ENCODE measurements at places on chromosomes 11 and 22. TPM values are rescaled to one million over a fixed set of nuclear protein-coding genes. Genes with fewer than 3 reads are reported as not detected.

GRCh38 chr11:68211546-68211945 lies 1.6 kb downstream of the KMT5B start:
- no peaks in the 10 kb centered on the region for H3K36me3 ChIP-seq
- peaks cover 3% of the 10 kb centered on the region for H3K27me3 ChIP-seq
- no peak for DNase-seq
- H3K4me1 ChIP-seq, result peaks cover 54% of the 10 kb centered on the region
- H3K27ac ChIP-seq, result peak overlapping the region; percentile 92

GRCh38 chr22:35966314-35967045 lies 62.1 kb downstream of the RBFOX2 start:
- H3K27me3 ChIP-seq, result no peaks in the 10 kb centered on the region
- DNase-seq, result no peak
- peaks cover 2% of the 10 kb centered on the region for H3K36me3 ChIP-seq
- H3K4me1 ChIP-seq, result peaks cover 54% of the 10 kb centered on the region
- no peak overlapping the region for H3K4me3 ChIP-seq

DNA sequence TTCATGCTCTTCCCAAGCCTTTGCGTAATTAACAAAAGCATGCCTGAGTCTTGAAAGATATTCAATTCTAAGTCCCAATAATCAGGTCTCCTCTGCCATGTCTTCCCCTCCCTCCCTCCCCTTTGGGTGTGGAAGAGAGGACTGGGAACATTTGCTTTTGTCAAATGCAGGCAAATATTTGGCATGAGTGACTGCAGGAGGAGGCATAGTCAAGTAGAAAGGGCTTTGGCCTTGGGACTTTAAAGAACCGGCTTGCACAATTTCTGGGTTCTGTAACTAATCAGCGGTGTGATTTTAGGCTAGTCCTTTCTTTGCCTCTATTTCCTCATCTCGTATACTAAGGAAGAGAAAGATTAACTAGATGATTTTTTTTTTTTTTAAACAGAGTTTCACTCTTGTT lies 59.5 kb downstream of the SCN3B start:
- H3K4me3 ChIP-seq, result no peak overlapping the region
- H3K4me1 ChIP-seq, result no peaks in the 10 kb centered on the region

DNA sequence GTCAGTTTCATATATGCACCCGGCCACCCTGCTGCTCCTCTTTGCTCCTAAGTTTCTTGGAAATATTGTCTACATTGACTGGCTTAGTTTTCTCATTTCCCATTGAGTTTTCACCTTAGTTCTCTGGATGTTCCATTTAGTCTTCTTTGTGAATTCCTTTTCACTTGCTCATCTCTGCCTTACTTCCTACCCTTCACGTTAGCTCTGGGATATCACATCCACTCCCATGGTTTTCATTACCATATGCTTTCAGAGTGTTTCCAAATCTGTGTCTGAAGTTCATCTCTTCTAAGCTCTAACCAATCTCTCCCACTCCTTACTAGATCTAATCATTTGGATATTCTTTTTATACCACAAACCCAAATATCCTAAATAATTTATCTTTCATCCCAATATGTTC lies 226.4 kb downstream of the FAM76B start:
- H3K36me3 ChIP-seq, result no peaks in the 10 kb centered on the region
- no peak overlapping the region for H3K4me3 ChIP-seq
- DNase-seq, result no peak

DNA sequence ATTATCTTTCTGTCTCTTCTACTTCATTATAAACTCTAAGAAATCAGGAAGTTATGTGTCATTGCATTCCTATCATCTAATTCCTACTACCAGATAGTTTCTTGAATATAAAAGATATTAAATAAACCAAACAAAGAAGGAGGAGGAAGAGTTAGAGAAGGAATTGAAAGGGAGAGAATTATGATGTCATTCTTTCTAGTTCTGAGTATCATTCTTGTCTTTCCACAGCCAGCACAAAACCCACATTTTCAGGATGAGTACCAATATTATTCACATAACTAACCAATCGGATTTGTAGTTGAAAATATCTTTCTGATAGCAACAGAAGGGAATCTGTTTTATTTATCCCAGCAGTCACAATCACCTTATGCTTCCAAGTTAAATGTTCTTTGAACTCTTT lies 13.3 kb downstream of the MS4A13 start:
- no peak for DNase-seq
- no peak overlapping the region for H3K4me3 ChIP-seq
- no peak overlapping the region for H3K27ac ChIP-seq
- no peaks in the 10 kb centered on the region for H3K4me1 ChIP-seq
- peaks cover 3% of the 10 kb centered on the region for H3K27me3 ChIP-seq
- no peaks in the 10 kb centered on the region for H3K36me3 ChIP-seq

- no peaks in the 10 kb centered on the region for H3K27me3 ChIP-seq
- no peak for DNase-seq
- H3K36me3 ChIP-seq, result peaks cover 8% of the 10 kb centered on the region
- H3K4me1 ChIP-seq, result peaks cover 23% of the 10 kb centered on the region
Observed at GRCh38 chr11:11387622-11388305, 34.7 kb upstream of the CSNK2A3 start.

GRCh38 chr11:33935461-33936456 lies 43.9 kb upstream of the LMO2 start:
- H3K4me1 ChIP-seq, result peaks cover 18% of the 10 kb centered on the region
- H3K36me3 ChIP-seq, result no peaks in the 10 kb centered on the region
- DNase-seq, result no peak
- H3K27ac ChIP-seq, result no peak overlapping the region

DNA sequence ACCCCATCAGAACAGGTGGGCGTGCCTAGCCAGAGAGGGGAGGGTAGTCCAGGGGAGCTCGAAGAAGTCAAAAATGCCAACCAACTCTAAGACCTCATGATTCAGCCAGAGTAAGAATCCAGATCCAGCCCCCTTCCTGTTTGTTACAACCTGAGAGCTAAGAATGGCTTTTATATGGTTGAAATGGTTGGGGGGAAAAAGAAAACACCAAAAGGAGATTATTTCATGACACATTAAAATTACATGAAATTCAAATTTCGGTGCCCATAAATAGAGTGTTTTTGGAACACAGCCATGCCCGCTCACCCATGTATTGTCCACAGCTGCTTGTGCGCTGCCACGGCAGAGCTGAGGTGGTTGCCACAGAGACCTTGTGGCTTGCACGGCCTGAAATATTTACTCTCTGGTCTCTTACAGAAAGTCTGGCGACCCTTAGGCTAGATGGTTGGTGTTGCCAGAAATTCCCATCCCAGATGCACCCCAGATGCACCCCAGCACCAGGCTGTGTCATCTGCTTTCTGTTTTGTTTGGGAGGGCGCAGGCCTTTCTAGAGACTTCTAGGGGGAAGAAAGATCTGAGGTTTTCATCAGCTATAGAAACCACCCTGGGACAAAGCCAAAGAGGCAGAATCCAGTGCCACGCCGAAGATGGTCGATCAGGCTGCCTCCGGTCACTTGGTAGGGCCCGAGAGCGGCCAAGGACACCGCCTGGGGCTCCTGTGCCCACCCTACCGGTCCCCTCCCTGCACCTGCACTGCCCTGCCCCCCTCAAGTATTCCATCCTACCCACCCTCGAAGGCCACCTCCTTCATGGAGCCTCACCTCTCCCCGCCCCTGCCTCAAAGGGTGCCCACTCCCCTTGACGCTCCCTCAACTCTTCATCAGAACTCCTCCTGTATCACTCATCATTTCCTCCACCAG lies 80.2 kb downstream of the DSCAML1 start:
- no peaks in the 10 kb centered on the region for H3K4me1 ChIP-seq
- DNase-seq, result no peak
- no peak overlapping the region for H3K27ac ChIP-seq
- H3K4me3 ChIP-seq, result no peak overlapping the region
- H3K36me3 ChIP-seq, result no peaks in the 10 kb centered on the region
- H3K27me3 ChIP-seq, result peaks cover 12% of the 10 kb centered on the region

- H3K36me3 ChIP-seq, result no peaks in the 10 kb centered on the region
- no peaks in the 10 kb centered on the region for H3K27me3 ChIP-seq
- no peak overlapping the region for H3K27ac ChIP-seq
- no peak overlapping the region for H3K4me3 ChIP-seq
- no peaks in the 10 kb centered on the region for H3K4me1 ChIP-seq
Observed at GRCh38 chr11:126510621-126511370, 155.3 kb downstream of the ST3GAL4 start.

HORMAD2 gene
- not detected for total RNA-seq

MRGPRX3 gene
- total RNA-seq, result not detected

SCGB1A1 gene
- total RNA-seq, result not detected

NAALADL1 gene
- total RNA-seq, result not detected
